ENCODE measurements at places on chromosomes 7 and 10.

DNA sequence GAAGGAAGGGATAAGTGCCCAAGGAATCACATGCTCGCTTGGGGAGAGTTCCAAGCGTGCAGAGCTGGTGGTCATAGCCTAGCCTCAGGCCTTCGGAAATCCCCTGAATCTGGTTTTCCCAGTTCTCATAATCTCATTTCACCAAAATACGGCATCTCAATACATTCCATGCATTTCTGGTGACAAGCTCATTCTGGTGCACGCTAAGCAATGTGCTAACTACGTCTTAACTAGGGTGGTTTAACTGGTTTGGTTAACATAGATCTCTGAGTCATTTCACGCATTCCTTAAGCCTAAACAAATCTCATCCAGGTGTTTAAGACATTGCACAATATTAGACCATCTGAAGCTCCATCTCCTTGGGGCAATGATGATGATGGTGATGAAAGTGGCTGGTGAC is 72.9 kb upstream of the STEAP1B start:
- DNase-seq = no peak

- no peak for DNase-seq
Observed at GRCh38 chr10:132882069-132882951, 60.1 kb downstream of the CFAP46 start.

DNA sequence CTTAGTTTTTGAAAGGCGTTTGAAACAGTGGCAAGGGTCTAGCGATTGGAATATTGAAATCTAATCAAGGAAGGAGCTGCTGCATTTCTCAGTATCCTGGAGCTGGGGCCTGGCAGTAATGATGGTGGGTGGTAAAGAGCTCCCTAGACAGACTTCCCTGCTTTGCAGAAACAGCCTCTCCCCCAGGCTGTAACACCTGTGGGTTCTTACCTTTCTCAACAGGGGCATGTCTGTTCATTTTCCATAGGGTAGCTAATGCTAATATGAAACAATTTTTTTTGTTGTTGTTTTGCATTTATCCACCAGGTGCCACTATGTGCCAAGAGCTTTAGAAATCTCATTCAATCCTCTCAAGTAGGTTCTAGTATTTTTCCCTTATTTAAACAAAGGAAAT is 345.5 kb downstream of the REEP3 start:
- DNase-seq = no peak

GRCh38 chr7:48011951-48012350 is 17.0 kb downstream of the SUN3 start:
- DNase-seq = no peak

DNA sequence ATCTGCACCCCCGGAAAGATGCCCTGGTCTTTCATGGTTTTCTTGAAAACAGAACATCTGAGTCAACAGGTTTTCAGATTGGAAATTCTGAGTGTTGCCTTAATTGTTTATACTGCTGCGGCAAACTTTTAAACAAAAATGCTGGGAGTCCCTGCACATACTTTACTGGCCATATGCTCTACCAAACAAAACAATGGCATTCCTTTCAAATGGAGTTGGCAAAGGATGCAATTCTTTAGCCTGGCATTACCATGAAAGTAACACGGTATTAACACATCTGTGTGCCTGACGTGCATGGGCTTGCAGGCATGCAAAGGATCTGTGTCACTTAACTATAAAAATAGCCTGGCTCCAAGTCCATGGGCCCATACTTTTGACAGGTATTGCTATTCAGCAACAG is 4.2 kb downstream of the INHBA start:
- DNase-seq = no peak

GRCh38 chr10:23281044-23281433 is 63.6 kb downstream of the C10orf67 start:
- DNase-seq = no peak

GRCh38 chr7:87058744-87059524 is 520 bp downstream of the ELAPOR2 start:
- no peak for DNase-seq

- no peak for DNase-seq
Observed at GRCh38 chr7:101935521-101936141, 118.2 kb downstream of the CUX1 start.

GRCh38 chr7:116218051-116218645 is 7.8 kb downstream of the TES start:
- no peak for DNase-seq

DNA sequence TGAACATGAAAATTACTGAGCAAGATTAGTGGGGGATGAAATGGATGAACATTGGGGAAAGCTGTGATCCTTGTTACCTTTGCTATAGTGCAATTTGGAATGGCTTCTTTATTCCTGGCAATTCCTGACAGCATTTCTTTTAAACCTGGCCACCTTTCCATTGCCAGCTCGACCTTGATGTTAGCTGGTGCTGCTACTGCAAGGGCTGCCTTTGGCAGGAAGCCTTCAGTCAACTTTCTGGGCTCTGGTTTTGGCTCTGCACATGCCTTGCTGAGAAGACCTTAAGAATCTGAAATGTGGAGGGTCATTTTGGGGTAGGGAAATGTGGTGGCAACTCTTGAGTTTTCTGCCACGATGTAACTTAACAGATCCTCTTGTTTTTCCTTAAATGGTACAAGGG is 64.7 kb downstream of the KAT6B start:
- no peak for DNase-seq

DNA sequence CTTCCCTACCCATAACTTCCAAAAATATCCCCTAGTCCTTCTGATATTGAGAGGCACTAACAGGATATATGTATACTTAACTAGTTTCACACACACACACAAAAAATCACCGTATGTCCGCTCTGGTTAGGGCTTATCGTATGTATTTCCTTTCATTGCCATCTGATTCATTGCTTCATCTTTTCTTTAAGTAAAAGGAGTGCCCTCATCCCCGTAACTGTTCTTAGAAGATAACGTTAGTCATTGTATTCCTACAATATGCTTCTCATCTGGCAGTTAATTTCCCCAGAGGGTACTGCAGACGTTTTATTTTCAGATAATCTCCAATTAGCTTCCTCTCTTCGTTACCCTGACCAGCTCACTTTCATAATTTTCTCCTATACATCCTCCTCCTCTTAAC is 37.3 kb downstream of the NRCAM start:
- DNase-seq = no peak

DNA sequence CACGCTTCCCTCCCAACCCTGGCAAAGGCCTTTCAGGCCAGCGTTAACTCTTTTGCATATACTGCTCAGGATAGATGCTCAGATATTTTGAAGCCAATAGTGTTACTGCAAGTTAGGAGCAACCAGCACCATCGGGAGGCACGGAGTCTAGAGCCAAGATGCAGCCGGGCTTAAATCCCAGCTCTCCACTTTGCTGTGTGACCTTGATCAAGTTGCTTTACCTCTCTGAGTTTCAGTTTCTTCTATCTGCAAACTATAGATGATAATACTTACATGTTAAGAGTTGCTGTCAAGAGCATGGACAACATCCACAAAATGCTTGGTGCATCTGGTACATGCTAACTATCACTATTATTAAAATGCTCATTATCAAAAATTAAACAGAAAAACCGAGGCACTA is 45.4 kb upstream of the C7orf33 start:
- DNase-seq = no peak

GRCh38 chr7:148332191-148333186 is 258.1 kb upstream of the C7orf33 start:
- no peak for DNase-seq

- no peak for DNase-seq
Observed at GRCh38 chr7:109901926-109902325, 1189.0 kb upstream of the LRRN3 start.

DNA sequence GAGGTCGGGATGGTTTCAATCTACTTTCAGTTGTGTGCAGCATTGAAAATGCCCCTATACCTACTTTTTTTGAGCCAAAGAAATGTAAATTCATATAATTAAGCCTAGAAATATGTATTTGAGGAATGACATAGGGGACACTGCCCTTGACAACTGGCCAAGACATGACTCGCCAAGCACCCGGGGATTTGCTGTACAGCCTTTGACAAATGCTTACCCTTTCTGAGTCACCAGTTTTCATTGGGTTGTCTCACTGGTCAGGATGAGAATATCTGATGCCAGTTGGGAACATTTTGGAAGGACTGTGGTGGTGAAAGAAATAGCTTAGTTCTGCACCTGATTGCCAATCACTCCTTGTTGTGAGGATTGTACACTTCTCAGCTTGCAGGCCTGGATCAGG is 166.8 kb upstream of the HABP2 start:
- DNase-seq = no peak

DNA sequence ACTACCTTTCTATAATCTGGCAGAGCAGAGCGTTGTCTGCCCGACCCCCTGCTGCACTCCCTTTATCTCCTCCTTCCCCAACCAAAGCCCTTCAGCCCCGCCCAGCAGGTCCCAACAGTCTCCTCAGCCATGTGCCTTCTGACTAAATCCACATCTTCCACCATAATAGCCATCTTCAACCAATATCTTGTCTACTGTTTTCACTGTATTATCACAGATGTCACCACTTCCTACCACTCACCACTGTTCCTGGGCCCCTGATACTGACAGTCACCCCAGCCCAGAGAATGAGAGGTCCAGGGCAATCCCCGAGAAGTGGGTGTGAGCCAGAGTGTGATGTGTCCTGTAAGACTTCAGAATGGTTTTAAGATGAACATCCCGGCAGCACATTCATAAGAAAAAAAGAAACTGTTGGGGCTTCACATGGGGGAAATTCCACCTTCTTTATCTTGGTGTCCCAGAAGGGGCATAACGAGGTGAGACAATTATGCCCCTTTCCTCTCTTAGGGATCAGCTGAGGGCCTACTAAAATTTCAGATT is 25.3 kb downstream of the CCDC6 start:
- no peak for DNase-seq

DNA sequence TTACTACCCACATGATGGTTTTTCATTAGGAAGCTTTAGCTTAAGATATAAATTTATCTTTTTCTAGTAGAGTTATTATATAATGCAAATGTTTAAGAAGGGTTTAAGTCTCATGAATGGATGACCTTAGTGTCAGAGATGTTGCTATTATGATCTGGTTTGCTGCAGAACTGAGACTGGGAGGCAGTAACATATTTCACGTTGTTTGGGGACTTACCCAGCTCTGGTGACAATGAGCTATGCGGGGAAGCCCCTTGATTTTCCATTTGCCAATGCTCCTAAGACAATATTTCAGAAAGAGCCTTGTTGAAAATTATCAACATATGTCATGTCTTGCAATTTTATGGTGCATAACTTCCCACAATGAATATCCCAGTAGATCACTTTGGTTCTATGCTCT is 754.6 kb downstream of the REEP3 start:
- DNase-seq = no peak

DNA sequence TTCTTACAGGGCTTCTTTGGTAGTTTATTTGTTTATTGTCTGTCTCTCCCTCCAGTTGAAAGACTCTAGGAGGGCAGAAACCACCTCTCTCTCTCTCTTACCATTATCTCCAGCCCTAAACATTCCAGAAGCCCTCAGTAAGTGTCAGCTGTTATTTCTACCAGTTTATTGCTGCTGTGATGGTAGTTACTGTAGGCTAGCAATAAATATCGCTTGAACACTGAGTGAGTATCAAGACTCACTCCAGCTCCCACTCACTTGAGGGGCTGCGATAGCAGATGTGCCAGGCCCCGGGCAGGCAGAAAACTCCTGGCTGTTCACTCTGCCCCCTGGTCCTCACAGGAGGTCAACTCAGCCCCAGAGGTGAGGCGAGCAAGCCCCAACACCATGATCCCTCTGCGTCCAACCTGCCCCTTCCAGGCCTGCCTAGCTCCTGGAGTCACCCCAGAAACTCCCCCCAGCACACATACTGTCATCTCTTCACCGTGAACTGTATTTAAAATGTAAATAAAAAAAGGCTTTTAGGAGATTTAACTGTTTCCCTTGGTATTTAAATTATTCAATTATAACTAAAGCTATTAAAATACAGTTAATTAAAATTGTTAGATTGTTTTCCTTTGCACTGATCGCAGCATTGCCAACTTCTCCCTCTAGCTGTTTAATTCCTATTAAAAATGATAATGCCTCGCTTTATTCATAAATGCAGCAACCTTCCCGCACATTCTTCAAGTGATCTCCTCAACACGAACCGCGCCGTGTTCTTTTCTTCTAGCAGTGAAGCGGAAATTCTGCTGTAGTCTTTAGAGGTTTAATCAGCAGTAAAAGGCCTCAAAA is 321.1 kb upstream of the ZMIZ1 start:
- DNase-seq = no peak

Data from thoracic aorta (tissue), 2 donors.